ENCODE measurements at places on chromosomes 7 and 10.
A peak's percentile ranks its signal among the peaks of the same experiment; 100 is the strongest.

GRCh38 chr10:98349508-98349922, 65.5 kb downstream of the PYROXD2 start:
- DNase-seq = peak; percentile 58

DNA sequence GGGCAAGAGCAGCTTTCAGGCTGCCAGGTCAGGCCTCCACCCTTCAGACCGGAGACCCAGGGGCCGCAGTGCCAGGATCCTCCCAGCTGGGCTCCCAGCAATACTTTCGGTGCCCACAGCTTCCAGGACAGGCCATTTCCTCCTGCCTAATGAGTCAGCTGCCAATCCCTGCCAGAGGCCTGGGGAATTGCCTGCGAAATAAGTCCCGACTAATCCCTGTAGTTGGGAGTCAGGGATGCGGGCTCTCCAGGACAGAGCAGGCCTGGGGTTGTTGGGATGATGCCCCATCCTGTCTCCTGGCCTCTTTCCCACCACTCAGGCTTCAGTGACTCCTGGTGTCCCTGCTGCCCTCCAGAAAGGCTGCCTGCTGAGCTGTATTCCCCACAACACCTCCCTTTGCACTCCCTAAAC, 143.5 kb upstream of the UNC5B start:
- DNase-seq = peak; percentile 83

- no peak for DNase-seq
Observed at GRCh38 chr10:6841761-6842160, 261.7 kb upstream of the PRKCQ start.

DNA sequence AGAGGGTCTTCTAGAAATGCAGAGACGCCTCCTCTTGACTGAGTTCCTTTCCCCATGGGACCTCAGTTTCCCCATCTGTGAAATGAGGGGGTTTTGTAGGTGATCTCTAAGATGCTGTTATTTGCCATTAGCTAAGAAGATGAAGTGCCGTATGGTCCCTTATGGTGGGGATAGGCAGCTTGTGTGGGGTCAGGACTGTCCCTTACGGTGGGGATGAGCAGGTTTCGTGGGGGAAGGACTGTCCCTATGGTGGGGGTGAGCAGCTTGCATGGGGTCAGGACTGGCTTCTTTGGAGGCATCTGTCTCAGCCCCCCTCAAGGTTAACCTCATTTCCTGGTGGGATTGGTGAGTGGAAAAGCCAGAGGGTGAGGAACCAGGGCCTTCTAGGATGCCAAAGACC, 148.3 kb upstream of the GPR26 start:
- DNase-seq = no peak

DNA sequence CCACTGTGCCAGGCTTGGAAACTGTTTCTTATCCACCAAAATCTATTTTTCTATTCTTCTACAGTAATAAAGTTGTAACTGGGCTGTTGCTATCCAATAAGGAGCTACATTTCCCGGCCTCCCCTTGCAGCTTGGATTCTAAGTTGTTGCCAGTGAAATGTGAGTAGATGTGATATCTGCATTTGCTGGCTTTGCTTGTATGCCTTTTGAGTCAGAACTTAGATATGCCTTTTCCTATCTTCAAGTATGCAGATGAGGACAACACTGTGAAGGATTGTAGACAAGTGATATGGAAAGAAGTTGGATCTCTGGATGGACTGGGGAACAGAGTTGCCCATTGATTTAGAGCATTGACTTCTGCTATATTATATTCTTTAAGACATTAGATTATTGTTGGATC, 236.9 kb downstream of the REEP3 start:
- DNase-seq = no peak

- DNase-seq = no peak
Observed at GRCh38 chr7:95238252-95238943, 85.9 kb downstream of the PON1 start.

DNA sequence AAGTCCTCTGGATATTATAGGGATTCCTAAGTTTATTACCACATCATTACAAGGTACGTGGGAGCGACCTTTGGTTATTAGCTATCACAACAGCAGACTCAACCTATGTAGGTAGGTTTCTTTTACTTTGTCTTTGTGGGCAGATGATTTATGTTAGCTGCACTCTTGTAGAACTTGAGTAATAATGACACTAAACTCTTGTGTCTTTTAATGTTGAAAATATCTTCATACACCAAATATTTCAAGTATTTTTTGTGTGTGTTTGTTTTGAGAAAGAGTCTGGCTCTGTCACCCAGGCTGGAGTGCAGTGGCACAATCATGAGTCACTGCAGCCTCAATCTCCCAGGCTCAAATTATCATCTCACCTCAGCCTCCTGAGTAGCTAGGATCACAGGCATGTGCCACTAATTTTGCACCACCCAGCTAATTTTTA, 19.2 kb upstream of the SUPV3L1 start:
- DNase-seq = no peak

GRCh38 chr7:127761196-127761595, 109.2 kb downstream of the SND1 start:
- no peak for DNase-seq

DNA sequence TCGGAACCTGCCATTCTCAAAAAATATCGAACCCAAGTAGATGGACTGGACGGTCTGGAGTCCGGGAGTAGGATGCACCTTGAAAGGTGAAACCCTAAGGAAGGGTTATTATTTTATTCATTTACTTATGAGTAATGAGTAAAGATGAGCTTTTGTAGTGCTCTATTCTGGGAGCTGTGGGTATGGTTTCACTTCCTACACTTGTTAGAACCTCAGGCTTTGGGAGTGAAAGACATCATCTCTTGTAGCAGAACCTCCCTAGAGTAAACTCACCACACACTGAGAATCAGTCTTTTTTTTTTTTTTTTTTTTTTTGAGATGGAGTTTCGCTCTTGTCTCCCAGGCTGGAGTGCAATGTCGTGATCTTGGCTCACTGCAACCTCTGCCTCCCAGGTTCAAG, 389.4 kb upstream of the AUTS2 start:
- no peak for DNase-seq

DNA sequence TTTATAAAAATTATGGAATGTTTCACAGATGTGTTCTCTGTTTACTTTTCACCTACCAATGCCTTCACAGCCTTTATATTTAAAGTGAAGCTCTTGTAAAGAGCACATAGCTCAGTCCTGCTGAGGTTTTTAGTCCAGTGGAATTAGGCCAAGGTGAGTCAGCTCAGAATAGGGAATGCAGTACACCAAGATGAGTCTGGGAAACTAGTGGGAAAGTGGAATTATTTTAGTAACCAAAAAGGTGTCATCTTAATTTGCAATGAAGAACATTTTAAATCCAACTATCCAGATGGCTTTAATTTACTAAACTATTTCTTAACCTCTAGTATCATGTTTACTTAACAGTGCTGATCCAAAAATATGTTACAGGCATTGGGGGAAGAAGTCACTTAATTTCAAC, 236.3 kb upstream of the CTBP2 start:
- no peak for DNase-seq

- DNase-seq = no peak
Observed at GRCh38 chr7:72704894-72705293, 123.1 kb downstream of the TYW1B start.

DNA sequence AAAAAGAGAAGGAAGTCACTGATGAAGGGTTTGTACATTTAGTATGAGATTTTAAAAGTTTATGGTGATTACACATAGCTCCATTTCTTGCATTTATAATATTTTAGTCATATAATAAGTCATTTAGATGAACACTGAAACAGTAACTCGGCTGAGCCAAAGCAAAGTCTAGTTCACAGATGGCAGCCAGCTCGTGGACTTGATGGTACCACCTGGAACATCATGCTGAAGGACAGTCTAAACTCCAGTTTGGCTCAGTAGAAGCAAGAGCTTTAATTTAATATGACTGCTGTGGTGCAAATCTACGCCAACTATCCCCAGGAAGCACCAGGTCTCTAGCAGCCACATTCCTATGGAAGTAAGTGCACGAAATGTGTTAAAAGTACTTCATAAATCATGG, 16.4 kb downstream of the SRI start:
- no peak for DNase-seq

GRCh38 chr7:34675749-34676374, 17.8 kb downstream of the NPSR1 start:
- DNase-seq = no peak

DNA sequence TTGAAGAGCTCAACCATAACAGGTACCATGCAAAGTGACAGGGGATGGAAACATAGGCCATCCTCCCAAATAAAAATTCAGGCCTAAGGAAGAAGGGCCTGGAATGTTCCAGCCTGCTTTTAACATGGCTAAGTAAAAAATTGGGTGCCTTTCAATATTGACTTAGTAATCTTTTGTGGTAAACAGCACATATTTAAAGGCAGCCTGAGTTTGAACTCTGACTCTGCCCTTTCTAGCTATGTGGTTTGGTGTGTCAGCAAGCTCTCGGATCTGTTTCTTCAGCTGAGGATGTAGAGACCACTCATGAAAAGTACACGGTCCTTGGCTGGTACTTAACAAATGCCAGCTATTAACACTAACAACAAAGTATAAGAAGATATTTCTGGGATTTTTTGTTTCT, 191.8 kb upstream of the CDCA7L start:
- no peak for DNase-seq

- DNase-seq = no peak
Observed at GRCh38 chr10:132546567-132547420, 9.2 kb downstream of the INPP5A start.

DNA sequence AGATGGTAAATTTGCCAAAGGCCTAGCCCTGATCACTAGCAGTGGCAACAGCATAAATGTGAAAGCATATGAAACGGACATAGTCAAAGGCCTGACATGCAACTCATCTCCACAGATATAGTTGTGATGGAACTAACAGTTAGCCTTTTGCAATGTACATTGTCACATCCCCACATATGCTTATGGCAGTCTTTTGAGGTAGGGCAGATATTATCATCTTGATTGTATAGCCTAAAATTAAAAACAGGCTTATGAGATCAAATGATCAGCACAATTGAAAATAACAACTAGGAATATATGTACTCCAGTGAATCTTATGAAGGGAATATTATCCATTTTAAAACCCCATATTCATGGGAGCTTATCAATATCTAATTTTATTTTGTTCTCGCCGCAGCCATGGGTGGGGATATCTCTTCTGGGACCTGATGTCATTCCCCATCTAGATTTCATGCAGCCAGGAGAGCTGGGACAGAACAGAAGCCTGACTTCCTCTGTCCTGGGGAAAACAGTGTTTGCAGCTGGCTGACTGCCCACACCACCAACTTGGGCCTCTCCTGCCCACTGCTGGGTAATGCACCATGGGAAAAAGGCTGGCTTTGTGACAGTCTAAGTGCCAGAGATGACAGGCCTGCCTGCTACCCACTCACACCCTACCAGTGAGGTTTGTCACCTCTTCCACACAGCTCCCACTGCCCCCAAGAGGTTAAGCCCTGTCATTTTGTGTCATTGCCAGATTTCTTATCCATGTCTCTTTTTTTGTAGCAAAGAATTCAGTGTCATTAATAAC, 180.2 kb upstream of the FZD1 start:
- peak; percentile 78 for DNase-seq

GRCh38 chr7:16398146-16399017, 23.0 kb downstream of the CRPPA start:
- no peak for DNase-seq

GRCh38 chr7:43076606-43077005, 35.8 kb upstream of the HECW1 start:
- DNase-seq = no peak

GRCh38 chr7:87398446-87398845, 53.0 kb downstream of the CROT start:
- DNase-seq = no peak

DNA sequence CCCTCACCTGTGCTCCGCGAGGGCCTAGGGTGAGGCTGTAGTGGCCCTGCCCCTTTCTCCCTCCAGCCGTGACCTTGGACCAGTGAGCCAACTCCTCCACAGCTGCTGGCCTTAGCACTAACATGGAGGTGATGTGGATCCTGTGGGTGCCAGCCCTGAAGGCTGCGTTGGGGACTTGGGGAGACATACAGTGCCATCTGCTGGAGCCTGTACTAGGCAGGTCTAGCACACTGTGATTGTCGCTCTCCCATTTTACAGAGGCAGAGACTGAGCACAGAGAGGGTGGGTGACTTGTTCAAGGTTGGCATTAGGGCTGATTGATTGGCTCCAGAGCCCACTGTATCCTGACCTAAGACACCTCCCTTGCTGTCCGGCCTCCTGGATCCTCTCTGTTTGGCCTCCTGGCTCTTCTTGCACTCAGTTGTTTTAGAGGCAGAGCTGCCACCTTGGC, 37.6 kb downstream of the PRF1 start:
- DNase-seq = no peak

DNA sequence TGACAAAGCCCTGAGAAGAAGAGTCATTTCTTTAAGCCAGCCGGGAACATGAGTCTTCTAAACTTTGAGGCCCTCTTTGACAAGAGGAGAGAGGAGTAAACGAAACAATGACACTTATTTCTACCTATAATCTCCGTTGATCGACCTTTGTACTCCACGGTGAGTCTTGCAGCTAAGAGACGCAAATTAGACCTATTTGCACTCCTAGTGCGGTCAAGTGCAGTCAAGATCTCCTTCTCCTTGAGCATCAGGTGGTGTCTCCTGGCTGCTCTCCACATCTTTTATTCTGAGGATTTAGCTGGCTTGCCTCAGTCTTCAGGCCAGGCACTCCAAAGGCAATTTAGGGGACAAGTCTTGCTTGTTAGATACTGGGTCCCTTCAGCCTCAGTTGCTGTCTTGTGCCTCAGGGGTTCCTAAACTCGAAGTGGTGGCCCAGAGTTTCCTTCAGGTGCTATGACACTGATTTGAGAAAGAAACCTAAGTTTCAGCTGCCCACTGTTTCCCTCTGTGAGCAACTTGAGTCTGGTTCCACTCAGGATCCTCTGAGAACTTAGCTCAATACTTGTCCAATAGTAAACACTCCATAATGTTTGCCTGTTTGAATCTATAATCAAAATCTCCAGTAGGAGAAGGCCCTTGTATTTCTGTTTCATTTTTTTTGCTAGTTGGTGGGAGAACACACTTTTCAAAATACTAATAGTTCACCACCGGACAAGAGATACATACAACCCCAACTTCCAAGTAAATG, 312.9 kb downstream of the RNLS start:
- no peak for DNase-seq

GRCh38 chr7:74424291-74424880, 29.3 kb upstream of the GTF2IRD1 start:
- peak; percentile 25 for DNase-seq

DNA sequence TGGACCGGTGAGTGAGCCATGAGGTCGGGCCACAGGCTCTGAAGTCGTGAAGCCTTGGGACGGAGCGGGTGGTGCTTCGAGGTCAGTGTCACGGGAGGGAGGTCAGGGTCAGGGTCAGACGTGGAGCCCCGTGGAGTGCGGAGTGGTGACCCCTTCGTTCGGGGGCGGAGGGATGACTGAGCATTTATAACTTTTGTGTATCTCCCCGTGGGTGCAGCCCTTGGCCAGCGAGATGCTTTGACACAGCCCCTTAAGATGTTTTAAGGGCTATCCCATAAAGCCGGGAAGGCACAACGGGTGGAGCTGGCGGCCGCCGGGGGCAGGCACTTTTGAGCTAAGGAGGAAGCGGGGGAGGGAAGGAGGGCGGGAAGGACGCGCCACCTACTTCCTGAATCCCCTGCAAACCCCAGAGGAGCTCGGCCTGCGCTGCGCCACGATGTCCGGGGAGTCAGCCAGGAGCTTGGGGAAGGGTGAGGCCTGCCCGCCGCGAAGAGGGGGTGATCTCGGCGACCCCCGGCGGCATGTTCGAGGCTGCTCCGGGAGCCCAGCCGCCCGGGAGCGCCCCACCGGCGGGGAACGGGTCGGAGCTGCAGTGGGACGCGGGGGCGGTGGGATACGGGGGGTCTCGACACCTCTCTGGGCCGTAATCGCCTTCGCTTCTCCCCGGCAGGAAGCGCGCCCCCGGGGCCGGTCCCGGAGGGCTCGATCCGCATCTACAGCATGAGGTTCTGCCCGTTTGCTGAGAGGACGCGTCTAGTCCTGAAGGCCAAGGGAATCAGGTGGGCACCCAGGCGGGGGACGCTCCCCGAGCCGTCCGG, at the start of gene GSTO1:
Gene GSTO1 (plus strand): TSS at position 400 of the 818 bp plus-strand sequence. CDS start 37 bp downstream, at position 437.
- DNase-seq = peak; percentile 88

Measured in heart left ventricle (tissue), 16 donors.